Stimulated activated CD4-positive, alpha-beta T cell treated with anti-CD3 and anti-CD28 coated beads, Interleukin-1b, Interleukin-23, amount 100 ng/mL, for 1 hour (primary cell): ENCODE measurements at places on chromosomes 12 and 14.

- no peak for DNase-seq
These were observed 536.3 kb upstream of the CCDC196 start for GRCh38 chr14:65949711-65950516.

DNA sequence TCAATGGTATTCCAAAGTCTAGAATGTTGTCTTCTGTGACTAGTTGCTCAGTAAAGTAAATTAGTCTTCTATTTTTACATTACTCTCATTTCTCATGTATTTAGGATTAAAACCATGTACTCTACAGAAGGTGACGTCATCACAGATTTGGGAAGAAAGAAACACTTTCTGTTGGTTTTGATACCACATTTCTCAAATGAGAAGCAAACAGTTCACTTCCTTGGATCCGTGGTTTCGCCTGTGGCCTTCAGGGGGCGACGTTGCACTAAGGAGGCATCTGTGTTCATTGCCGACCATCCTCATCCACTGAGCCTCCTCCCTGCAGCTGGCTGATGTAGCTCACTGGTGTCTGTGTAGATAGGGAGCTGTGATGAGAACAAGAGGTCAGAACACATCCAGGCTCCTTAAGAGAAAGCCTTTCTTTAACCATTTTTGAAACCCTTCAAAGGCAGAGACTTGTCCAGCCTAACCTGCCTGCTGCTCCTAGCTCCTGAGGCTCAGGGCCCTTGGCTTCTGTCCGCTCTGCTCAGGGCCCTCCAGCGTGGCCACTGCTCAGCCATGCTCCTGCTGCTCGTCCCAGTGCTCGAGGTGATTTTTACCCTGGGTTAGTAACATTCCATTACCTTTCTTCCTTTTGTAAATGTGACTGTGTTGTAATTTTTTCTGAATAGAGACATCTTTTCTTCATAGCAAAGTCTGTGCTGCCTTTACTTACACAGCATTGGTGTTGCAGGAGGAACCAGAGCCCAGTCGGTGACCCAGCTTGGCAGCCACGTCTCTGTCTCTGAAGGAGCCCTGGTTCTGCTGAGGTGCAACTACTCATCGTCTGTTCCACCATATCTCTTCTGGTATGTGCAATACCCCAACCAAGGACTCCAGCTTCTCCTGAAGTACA is 220.6 kb upstream of the OR4E1 start:
- peak; percentile 3 for DNase-seq

DNA sequence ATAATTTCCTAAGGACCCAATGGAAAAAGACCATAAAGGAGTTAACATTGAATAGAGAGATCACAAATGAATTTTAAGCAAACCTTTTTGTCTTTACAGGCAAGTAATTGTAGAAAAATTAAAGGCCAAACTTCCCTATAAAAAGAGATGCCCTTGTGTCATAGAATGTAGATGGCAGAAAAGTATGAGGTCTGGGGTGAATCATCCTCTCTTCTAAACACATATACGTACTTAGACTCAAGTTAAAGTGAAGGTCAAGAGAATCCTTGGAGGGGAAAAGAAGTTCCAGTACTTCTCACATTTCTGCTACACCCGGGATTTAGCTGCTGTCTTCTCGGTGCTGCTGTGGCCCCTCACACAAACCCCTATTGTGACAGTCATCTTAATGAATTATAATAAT is 116.2 kb upstream of the ARID2 start:
- no peak for DNase-seq

GRCh38 chr14:97268097-97268496 is 470.9 kb downstream of the VRK1 start:
- no peak for DNase-seq

DNA sequence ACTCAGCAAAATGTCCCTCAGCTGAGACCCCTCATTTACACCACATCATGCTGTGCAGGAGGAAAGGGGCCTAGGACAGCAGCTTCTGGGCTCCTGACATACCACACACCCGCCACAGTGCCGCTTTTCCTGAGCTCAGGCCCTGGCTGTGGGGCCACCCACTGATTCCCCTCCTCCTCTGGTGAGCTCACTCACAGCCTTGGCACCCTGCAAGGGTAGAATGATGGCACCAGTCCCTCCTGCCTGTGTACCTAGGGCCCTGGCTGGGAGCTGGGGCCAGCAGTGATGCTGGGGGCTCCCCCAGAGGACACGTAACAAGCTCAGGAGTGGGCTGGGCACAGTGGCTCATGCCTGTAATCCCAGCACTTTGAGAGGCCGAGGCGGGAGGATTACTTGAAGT is 44.4 kb downstream of the PLEKHD1 start:
- DNase-seq = no peak

DNA sequence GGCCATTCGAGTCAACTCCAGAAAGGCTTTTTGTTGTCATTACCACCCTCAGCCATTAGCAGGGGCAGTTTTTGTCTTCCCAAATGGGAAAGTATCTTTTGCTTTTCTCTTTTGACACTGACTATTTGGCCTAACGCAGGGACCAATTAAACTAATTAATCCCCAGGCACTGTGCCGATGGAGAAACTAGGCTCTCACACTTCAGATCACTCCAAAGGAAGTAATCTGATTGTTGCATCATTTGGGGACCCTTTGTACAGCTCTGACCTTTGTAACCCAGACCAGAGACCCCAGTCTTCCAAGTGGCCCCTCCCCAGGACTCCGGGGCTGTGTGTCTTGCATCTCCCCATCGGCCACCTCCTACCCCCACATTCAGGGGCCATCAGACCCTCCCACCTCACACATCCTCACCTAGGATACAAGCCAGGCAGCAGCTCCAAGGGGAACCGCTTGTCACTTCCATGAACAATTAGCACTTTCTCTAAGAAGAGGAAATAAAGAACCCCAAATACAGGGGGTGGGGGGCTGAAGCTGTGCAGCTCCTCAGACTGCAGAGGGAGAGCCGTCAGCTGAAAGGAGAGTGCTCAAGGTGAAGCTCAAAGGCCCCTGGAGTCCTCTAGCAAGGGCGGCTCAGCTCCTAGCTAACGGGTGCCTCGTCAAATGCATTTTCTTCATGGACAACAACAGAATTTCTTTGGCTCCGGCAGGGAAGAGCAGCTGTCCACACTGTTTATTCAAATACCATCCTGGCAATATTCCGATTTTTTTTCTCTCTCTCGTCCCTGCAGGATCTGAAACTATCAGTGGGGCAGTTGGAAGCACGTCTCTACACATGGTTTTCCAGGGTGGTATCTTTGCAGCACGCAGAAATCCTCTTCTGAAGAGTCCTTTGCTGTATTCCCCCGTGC is 64.3 kb upstream of the DIO3 start:
- DNase-seq = no peak

DNA sequence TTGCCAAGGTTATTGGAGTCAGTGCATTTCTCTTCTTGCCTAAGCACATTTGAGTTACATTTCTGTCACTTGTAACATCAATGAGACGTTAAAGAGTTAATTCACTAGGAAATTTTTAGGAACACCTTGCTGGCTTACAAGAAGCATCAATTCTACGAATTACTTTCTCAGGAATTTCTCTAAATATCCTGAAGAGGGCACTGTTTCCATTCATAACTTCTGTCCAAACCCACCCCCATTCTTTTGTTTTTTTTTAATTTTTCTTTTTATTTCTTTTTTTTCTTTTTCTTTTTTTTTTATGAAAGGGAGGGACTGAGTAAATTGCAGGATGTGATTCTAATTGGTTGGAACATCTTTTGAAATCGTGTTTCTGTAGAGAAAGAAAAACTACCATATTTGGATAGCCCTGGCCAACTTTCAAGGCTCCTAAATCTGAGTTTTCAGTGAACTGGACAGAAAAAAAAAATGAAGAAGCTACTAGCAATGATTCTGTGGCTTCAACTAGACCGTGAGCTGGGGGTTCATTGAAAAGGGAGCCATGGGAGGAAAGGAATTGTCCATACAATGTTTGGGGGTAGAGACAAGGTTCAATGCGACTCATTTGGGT is 285.3 kb downstream of the DAD1 start:
- no peak for DNase-seq

DNA sequence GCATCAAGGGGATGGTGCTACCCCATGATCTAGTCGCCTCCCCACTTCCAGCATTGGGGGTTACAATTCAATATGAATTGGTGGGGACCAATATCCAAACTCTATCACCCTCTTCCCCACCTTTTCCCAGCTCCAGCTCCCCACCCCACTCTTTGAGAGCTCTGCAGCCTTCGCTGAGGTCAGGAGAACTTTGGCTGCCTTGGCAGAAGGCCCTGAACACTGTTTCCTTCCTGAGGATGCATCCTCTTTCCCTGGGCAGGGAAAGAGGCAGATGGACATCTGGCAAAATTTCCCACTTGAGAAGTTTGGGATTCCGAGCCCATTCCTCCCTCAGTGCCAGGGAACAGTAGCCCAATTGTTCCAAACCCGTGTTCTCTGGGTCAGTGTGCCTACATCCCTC is 169.1 kb downstream of the TSPAN9 start:
- no peak for DNase-seq

GRCh38 chr12:69685810-69686209 is 13.3 kb downstream of the BEST3 start:
- no peak for DNase-seq

- no peak for DNase-seq
These were observed 15.2 kb downstream of the MED6 start for GRCh38 chr14:70585231-70585630.

- no peak for DNase-seq
These were observed 58.3 kb downstream of the CAND1 start for GRCh38 chr12:67327466-67327865.

DNA sequence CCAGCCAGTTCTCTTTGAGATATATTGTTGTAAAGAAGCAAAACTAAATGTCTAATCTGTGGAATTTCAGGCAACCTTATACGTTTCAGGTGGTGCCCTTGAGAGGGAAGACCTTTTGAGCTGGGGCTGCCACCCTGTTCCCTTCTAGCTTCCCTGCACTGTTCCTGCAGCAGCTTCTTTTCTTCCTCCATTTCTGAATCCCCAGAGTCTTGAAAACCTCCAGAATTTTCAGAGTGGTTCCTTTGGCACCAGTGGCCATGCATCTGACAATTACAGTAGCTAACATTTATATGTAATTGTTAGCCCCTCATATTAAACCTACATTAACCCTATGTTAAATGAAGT is 271.3 kb downstream of the ZFP36L1 start:
- DNase-seq = no peak

GRCh38 chr14:54606178-54606577 is 39.2 kb downstream of the SAMD4A start:
- DNase-seq = no peak

- DNase-seq = no peak
These were observed 14.3 kb downstream of the AGAP2 start for GRCh38 chr12:57724003-57724935.

GRCh38 chr14:33904609-33905008 is 46.3 kb downstream of the EGLN3 start:
- no peak for DNase-seq

GRCh38 chr12:116416166-116416565 is 138.7 kb upstream of the MED13L start:
- no peak for DNase-seq

GRCh38 chr12:87311206-87311605 is 718.0 kb downstream of the C12orf50 start:
- no peak for DNase-seq

GRCh38 chr14:105879867-105880561 is 353.6 kb downstream of the TMEM121 start:
- DNase-seq = no peak

GRCh38 chr14:72675126-72675525 is 218.8 kb downstream of the DPF3 start:
- no peak for DNase-seq

GRCh38 chr12:103771466-103771865 is 69.6 kb downstream of the NT5DC3 start:
- DNase-seq = no peak

GRCh38 chr14:22812744-22813143 is 2.5 kb downstream of the SLC7A7 start:
- no peak for DNase-seq

DNA sequence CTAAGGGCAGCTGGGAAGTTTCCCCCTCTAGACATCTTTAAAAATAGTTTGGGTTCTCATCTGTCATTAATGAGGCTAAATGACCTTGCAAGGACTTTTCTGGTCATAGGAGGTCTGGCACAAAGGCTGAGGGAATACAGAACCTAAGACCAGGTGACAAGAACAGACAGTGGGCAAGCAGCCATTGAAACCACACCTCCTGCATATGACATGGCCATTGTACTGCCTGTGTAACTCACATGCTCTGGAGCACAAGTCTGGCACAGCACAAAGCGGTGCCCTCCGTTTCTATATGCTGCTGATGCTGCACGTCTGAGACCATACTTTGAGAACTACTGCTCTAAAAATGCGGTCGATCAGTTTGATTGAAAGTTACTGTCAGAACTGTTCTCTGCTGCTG is 143.3 kb downstream of the APAF1 start:
- DNase-seq = no peak

- no peak for DNase-seq
These were observed 8.7 kb downstream of the TESPA1 start for GRCh38 chr12:54975875-54976274.

DNA sequence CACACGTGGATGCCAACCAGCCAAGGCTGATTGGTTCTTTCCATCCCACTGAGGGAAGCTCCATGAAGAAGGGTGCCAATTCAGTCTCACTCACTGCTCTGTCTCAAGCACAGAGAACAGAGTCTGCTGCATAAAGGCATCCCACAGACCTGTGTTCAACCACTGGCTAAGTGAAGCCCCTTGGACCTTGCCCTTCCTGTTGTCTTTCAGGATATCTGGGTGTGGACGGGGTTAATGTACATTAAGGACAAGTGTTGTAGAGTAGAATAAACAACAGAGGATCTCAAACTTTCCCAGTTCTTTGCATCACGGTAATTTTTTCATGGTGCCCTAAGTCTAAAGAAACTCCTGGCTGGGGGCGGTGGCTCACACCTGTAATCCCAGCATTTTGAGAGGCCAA is 33.1 kb upstream of the GPATCH2L start:
- DNase-seq = no peak

DNA sequence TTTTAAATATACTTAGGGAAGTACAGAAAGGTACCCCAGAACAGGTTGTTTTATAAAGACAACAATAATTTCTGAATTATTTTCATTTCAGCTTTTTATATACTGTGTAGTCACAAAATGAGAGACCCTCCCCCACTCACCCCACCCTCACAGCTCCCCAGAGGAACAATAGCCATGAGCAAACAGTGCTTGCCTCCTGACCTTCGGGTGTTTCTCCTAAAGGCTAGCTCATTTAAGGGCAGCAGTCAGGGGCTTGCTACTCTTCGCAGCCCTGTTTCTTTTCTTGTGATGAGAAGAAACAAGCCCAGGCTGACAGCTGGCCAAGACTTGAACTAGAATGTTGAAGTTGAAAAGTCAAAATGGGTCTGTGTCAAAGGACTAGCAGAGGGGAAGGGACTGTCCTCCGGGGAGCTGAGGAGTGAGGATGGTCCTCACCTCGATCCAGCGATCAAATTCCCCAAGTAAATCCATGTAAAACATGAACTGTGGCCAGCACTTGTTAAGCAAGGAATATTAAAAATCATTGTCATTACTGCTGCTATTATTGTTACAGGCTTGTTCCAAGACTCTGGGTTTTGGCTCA is 133.8 kb upstream of the ARHGAP5 start:
- no peak for DNase-seq
